CD4-positive, alpha-beta T cell (primary cell): ENCODE measurements at places on chromosomes 5 and 9. TPM values are rescaled to one million over a fixed set of nuclear protein-coding genes. Genes with fewer than 3 reads are reported as not detected.

Gene OTULINL
- 55.6 TPM for total RNA-seq

Gene NEUROG1
- not detected for total RNA-seq

Gene SPATA31A3
- total RNA-seq = not detected

Gene IL31RA
- not detected for total RNA-seq

Gene CAVIN4
- total RNA-seq = not detected

Gene KIF12
- total RNA-seq = not detected

Gene PCDHA7
- not detected for total RNA-seq

Gene SPATA31A6
- total RNA-seq = not detected

DNA sequence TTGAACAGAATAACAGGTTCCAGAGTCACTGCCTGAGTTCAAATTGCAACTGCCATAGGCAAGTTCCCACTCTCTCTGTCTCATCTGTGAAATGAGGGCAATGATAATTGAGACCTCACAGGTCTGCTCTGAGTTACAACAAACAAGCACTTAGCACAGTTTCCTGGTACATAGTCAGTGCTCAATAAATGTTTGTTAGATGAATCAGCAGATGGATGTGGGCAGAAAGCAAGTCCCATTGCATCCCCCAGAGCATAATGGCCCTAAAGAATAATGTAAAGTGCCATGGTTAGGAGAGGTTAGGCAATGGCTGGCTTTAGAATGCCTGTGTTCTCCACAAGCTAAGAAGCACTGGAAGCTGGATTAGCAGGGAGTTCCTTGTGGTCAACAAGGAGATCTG, 136.5 kb upstream of the LARP1 start:
- H3K4me1 ChIP-seq = no peaks in the 10 kb centered on the region
- no peak overlapping the region for H3K4me3 ChIP-seq
- DNase-seq = no peak
- H3K36me3 ChIP-seq = no peaks in the 10 kb centered on the region
- H3K27ac ChIP-seq = no peak overlapping the region

GRCh38 chr5:109709225-109709624, 19.5 kb downstream of the MAN2A1 start:
- H3K4me3 ChIP-seq = no peak overlapping the region
- peaks cover 27% of the 10 kb centered on the region for H3K4me1 ChIP-seq
- no peak for DNase-seq

GRCh38 chr5:137501846-137502406, 2.8 kb upstream of the SPOCK1 start:
- peaks cover 26% of the 10 kb centered on the region for H3K27me3 ChIP-seq
- H3K27ac ChIP-seq = no peak overlapping the region
- H3K36me3 ChIP-seq = no peaks in the 10 kb centered on the region
- DNase-seq = no peak

- no peaks in the 10 kb centered on the region for H3K27me3 ChIP-seq
- H3K4me3 ChIP-seq = no peak overlapping the region
- H3K36me3 ChIP-seq = no peaks in the 10 kb centered on the region
- H3K27ac ChIP-seq = no peak overlapping the region
Observed at GRCh38 chr5:68067976-68068603, 147.5 kb upstream of the PIK3R1 start.

GRCh38 chr9:37425298-37425752, 2.8 kb downstream of the GRHPR start:
- H3K27me3 ChIP-seq = no peaks in the 10 kb centered on the region
- peaks cover 34% of the 10 kb centered on the region for H3K4me1 ChIP-seq
- no peak overlapping the region for H3K27ac ChIP-seq
- no peak overlapping the region for H3K4me3 ChIP-seq

- H3K4me1 ChIP-seq = no peaks in the 10 kb centered on the region
- H3K4me3 ChIP-seq = no peak overlapping the region
- no peak for DNase-seq
Observed at GRCh38 chr9:132020272-132020671, 59.4 kb downstream of the MED27 start.

GRCh38 chr5:53089481-53089991, 20.0 kb downstream of the MOCS2 start:
- peak; percentile 37 for DNase-seq
- no peaks in the 10 kb centered on the region for H3K36me3 ChIP-seq
- H3K4me1 ChIP-seq = peaks cover 5% of the 10 kb centered on the region
- no peaks in the 10 kb centered on the region for H3K27me3 ChIP-seq
- no peak overlapping the region for H3K27ac ChIP-seq

DNA sequence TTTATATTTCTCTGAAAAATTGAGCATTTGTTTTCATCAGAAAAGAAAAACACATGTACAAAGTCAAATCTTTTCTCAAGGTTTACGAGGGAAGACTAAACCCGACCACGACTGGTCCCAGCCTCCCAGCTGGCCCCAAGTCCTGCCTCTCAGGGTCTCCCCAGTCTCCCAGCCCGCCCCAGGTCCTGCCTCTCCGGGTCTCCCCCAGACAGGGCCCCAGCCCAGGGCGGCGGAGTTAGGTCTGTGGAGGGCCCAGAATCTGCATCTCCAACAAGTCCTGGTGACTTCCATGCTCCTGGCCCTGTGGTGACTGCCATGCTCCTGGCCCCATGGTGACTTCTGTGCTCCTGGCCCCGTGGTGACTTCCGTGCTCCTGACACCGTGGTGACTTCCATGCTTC, 359.9 kb downstream of the IRX2 start:
- no peak overlapping the region for H3K27ac ChIP-seq
- no peak overlapping the region for H3K4me3 ChIP-seq
- H3K27me3 ChIP-seq = no peaks in the 10 kb centered on the region
- DNase-seq = no peak

GRCh38 chr9:133517711-133518110, 7.0 kb downstream of the MYMK start:
- DNase-seq = no peak
- H3K4me3 ChIP-seq = no peak overlapping the region
- no peaks in the 10 kb centered on the region for H3K36me3 ChIP-seq
- no peaks in the 10 kb centered on the region for H3K4me1 ChIP-seq

GRCh38 chr5:15669826-15670225, 169.8 kb downstream of the FBXL7 start:
- DNase-seq = no peak
- no peak overlapping the region for H3K4me3 ChIP-seq
- no peaks in the 10 kb centered on the region for H3K36me3 ChIP-seq
- no peaks in the 10 kb centered on the region for H3K4me1 ChIP-seq
- no peaks in the 10 kb centered on the region for H3K27me3 ChIP-seq

DNA sequence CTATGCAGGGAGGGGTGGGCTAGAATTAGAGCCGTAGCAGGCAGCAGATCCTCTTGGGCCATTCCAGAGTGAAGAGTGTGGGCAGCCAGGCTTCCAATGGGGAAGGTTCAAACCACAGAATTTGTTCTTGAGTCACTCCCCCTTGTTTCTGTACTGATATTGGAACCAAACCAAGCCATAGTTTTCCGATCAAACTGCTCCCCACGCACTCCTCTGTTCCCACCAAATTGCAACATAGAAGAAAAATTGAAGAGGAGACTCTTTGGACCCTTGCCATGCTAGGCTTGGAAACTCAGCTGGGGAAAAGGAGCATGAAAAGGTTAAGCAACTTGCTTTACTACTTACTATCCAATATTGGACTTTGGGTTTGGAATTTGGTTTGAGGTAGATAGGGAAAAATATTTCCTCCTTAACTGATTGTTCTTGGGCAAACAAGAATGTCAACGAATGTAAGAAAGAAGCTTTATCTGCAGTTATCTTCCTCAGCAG, 165.8 kb upstream of the NR3C1 start:
- no peak for DNase-seq
- no peaks in the 10 kb centered on the region for H3K36me3 ChIP-seq
- no peaks in the 10 kb centered on the region for H3K4me1 ChIP-seq
- H3K27ac ChIP-seq = no peak overlapping the region

- no peak for DNase-seq
- H3K4me3 ChIP-seq = no peak overlapping the region
- H3K4me1 ChIP-seq = no peaks in the 10 kb centered on the region
- peaks cover 2% of the 10 kb centered on the region for H3K36me3 ChIP-seq
Observed at GRCh38 chr9:69081261-69081660, 45.7 kb downstream of the FXN start.

DNA sequence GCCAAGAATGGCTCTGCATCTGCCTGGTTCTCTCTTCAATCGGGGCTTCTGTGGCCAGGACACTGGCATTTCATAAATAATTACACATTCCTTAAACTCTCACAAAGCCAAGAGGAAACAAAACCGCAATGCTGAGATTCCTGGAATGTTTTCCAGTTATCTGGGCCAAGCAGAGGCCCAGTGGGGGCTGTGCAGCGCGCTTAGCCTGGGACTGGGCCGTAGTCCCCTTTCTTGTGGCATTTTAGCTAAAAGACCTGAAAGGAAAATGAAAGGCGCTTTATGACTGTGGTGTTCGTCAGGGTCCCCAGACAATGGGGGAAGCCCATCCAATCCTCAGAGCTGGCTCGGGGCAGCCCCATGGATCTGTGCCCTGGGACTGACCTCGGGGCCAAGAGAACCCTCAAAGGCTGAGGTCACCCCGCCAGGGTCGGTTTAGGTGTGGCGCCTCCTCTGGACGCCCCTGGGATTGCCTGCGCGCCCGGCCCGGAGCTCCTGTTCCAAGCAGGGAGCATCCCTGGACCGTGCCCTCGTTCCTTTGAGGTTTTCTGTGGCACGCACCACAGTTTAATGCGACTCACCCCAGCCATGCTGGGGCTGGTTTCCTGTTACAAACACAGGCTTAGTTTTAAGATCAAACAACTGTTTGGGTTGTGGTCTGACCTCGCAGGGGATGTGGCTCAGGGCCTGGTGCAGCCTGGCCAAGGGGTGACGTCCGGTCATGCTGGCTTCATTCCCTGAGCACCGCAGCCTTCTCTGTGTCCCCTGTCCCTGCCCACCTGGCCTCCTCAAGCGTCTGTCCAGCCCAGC, 51.5 kb upstream of the NKD2 start:
- H3K27me3 ChIP-seq = peaks cover 14% of the 10 kb centered on the region
- H3K4me1 ChIP-seq = peaks cover 19% of the 10 kb centered on the region
- DNase-seq = no peak

GRCh38 chr9:19785230-19785629, 3.6 kb downstream of the SLC24A2 start:
- H3K36me3 ChIP-seq = no peaks in the 10 kb centered on the region
- no peak for DNase-seq
- no peaks in the 10 kb centered on the region for H3K4me1 ChIP-seq
- no peak overlapping the region for H3K27ac ChIP-seq

DNA sequence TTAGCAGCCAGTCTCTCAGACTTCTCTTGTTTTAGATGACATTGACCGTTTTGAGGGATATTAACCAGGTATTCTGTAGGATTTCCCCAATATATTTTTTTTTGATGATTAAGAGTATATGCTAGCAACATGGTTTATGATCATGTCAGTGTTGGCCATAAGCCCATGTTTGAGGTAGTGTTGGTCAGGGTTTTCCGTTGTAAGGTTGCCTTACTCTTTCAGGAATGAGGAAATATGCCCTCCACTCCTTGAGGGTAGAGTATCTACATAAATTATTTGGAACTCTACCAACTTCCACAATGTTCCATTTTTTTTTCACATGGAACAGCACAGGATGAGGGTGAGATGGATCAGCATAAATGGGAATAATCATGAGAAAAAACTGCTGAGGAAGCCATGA, 188.4 kb upstream of the PRDM9 start:
- no peaks in the 10 kb centered on the region for H3K27me3 ChIP-seq
- no peak for DNase-seq
- H3K4me1 ChIP-seq = no peaks in the 10 kb centered on the region
- no peak overlapping the region for H3K27ac ChIP-seq

- no peak overlapping the region for H3K27ac ChIP-seq
- DNase-seq = peak; percentile 43
- peaks cover 24% of the 10 kb centered on the region for H3K4me1 ChIP-seq
- H3K36me3 ChIP-seq = no peaks in the 10 kb centered on the region
Observed at GRCh38 chr9:137411645-137412380, 11.1 kb downstream of the EXD3 start.

DNA sequence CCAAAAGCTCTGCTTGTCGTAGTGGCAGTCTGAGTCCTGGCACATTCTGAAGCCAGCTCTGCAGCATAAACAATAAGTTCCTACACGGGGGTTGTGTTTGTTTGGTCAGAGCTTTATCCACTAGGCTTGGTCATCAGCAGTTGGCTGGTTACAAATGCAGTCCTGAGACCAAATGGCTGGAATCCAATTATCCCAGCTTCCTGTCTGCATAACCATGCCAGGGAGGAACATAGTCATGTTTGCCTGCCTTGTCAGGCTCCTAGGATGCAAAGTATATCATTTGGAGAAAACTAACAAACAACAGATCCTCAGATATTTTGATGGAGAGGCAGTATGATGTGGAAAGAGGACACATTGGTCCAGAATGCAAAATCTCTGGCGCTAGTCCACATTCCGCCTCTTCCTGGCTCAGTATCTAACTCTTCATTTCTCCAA, 85.8 kb downstream of the FBXO38 start:
- H3K27ac ChIP-seq = no peak overlapping the region
- no peak overlapping the region for H3K4me3 ChIP-seq
- no peaks in the 10 kb centered on the region for H3K36me3 ChIP-seq
- no peak for DNase-seq
- H3K4me1 ChIP-seq = no peaks in the 10 kb centered on the region
- H3K27me3 ChIP-seq = no peaks in the 10 kb centered on the region

- no peaks in the 10 kb centered on the region for H3K4me1 ChIP-seq
- DNase-seq = no peak
Observed at GRCh38 chr9:6214434-6214833, 1.2 kb upstream of the IL33 start.

DNA sequence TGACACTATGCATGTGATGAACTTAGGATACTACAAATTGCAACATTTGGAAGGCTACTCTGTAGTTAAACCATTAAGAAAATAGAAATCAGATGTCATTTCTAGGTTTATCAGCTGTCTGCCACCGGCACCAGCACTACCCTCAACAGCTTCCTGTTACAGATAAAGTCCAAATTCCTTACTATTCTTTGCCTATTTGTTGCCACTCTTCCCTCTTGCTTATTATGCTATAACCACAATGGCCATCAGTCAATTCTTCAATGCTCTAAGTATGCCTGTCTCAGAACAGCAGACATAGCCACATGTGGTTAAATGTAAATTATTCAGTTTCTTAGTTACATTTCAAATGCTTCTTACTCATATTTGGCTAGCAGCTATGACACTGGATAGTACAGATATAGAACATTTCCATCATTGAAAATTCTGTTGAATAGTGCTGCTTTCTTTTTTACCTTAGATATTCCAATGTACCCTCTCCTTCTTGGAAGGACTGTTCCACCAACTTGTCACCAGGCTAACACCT, 21.0 kb downstream of the DHX29 start:
- H3K36me3 ChIP-seq = peaks cover 67% of the 10 kb centered on the region
- H3K4me3 ChIP-seq = no peak overlapping the region
- no peaks in the 10 kb centered on the region for H3K27me3 ChIP-seq
- no peak overlapping the region for H3K27ac ChIP-seq
- no peak for DNase-seq

DNA sequence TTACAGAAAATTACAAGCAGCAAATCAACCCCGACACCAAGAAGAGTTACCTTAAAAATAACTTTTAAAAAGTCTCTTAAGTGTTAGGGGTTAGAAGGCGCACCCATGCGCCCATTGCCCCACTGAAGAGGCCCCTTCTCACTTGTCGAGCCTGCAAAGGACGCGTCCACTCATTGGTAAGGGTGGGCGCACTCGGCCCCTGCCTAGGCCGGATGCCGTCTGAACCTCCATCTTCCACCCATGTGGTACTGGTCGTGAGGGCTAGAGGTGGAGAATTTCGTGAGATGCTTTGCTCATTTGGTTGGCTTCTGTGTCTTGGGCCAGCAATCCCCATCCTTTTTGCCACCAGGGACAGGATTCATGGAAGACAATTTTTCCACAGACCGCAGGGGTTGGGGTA, 27.5 kb upstream of the LRRC14B start:
- H3K27ac ChIP-seq = no peak overlapping the region
- H3K27me3 ChIP-seq = peaks cover 12% of the 10 kb centered on the region
- H3K4me3 ChIP-seq = no peak overlapping the region
- no peaks in the 10 kb centered on the region for H3K36me3 ChIP-seq
